Gastrocnemius medialis (tissue), 4 donors: ENCODE measurements at places on chromosomes 12 and 14.
A peak's percentile ranks its signal among the peaks of the same experiment; 100 is the strongest.

GRCh38 chr12:85968606-85969005 lies 94.5 kb downstream of the NTS start:
- H3K4me1 ChIP-seq, result no peaks in the 10 kb centered on the region
- no peak for DNase-seq
- no peak overlapping the region for H3K4me3 ChIP-seq

GRCh38 chr12:109467978-109468676 lies 9.0 kb downstream of the KCTD10 start:
- no peaks in the 10 kb centered on the region for H3K27me3 ChIP-seq
- no peaks in the 10 kb centered on the region for H3K36me3 ChIP-seq
- no peak overlapping the region for H3K4me3 ChIP-seq
- DNase-seq, result no peak

- no peak overlapping the region for H3K27ac ChIP-seq
- H3K27me3 ChIP-seq, result no peaks in the 10 kb centered on the region
- no peak overlapping the region for H3K4me3 ChIP-seq
Observed at GRCh38 chr12:96094201-96094600, 58.8 kb upstream of the LTA4H start.

- H3K36me3 ChIP-seq, result no peaks in the 10 kb centered on the region
- H3K4me1 ChIP-seq, result no peaks in the 10 kb centered on the region
- DNase-seq, result no peak
- H3K27ac ChIP-seq, result no peak overlapping the region
Observed at GRCh38 chr12:94229902-94230301, 81.5 kb downstream of the PLXNC1 start.

- peaks cover 32% of the 10 kb centered on the region for H3K4me1 ChIP-seq
- H3K27ac ChIP-seq, result peak overlapping the region; percentile 97
- peak overlapping the region; percentile 79 for H3K4me3 ChIP-seq
- H3K27me3 ChIP-seq, result no peaks in the 10 kb centered on the region
Observed at GRCh38 chr14:20412411-20412810, 890 bp downstream of the TEP1 start.

GRCh38 chr12:115988212-115988611 lies 289.3 kb downstream of the MED13L start:
- H3K27me3 ChIP-seq, result no peaks in the 10 kb centered on the region
- no peak overlapping the region for H3K4me3 ChIP-seq
- no peak overlapping the region for H3K27ac ChIP-seq
- DNase-seq, result no peak

DNA sequence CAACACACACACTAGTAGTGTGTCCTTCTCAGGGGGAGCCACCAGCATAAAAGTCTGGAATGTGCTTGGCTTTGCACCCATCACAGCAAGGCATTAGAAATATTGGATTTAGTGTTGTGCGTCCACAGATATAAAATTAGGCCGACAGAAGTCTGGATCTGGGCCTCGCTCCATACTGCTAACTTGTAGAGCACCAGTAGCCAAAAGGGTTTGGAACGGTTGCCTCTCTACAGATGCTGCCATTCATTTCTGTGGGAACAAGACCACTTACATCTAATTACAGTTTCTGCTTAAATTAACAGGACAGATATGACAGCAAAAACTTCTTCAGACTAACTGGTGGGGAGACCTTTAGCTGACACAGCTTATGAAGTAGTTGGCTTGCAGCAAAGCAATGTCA lies 94.2 kb downstream of the EXOC5 start:
- no peaks in the 10 kb centered on the region for H3K27me3 ChIP-seq
- no peaks in the 10 kb centered on the region for H3K36me3 ChIP-seq
- DNase-seq, result no peak
- H3K4me1 ChIP-seq, result no peaks in the 10 kb centered on the region

DNA sequence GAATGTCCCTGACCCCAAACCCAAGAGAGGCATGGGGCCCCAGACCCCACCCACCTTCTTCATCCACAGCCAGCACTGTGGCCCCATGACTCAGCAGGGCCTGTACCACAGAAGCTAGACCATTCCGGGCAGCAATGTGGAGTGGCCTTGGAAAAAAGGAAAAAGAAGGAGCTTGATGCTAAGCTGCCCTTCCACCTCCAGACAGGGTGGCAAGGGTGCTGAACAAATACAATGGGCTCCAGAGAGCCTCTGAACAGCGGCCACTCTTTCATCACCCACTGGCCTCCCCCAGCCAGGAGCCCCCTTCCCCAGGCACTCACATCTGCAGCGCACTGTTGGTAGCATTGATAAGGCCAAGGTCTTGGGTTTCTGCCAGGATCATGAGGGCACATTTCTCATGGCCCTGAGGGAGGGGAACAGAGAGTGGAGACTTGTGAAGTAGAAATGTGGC lies 13.9 kb downstream of the SLC39A5 start:
- no peaks in the 10 kb centered on the region for H3K4me1 ChIP-seq
- H3K4me3 ChIP-seq, result no peak overlapping the region
- DNase-seq, result no peak
- peaks cover 97% of the 10 kb centered on the region for H3K36me3 ChIP-seq
- peak overlapping the region; percentile 38 for H3K27ac ChIP-seq

DNA sequence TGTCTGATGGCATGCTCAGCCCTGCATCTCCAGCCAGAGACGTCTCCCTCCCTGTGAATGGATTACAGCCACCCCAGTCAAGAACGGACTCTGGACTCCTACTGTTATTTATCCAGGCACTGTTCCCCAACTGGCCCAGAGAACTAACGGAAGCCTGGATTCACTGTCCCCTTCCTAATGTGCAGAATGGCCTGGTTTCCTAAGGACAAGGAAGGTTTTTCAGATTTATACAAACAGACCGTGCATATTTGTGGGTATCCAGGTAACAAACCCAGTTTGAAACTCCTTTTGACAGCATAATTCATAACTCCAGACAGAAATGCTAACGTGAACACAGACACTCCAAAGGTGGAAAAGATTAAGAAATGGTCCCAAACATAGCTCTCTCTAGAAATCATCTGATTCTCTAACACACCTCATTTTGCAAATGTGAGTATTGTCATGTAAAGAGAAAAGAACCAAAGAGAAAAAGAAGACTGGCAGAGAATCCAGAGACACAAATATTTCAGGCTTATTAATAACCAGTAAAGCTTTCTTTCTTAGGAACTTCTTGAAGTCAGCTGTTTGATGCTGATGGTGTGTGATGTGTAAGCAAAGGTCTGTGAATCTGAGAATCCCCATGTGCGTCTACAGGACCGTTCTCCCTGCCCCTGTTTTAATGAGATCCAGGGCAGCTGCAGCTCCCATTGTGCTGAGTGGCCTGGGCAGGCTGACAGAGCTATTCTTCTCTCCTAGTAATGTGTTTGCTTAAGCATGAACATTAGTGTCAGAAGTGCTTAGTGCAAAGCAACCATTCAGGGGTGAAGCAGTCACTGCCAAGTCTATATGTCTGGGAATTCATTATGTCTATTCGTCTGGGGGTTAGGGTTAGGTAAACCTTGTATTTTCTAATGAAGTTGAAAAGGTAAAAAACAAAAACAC lies 86.8 kb upstream of the HIF1A start:
- no peaks in the 10 kb centered on the region for H3K36me3 ChIP-seq
- H3K4me3 ChIP-seq, result no peak overlapping the region
- peak overlapping the region; percentile 33 for H3K27ac ChIP-seq
- DNase-seq, result no peak

- no peaks in the 10 kb centered on the region for H3K36me3 ChIP-seq
- DNase-seq, result no peak
- no peaks in the 10 kb centered on the region for H3K27me3 ChIP-seq
- H3K4me3 ChIP-seq, result no peak overlapping the region
- no peak overlapping the region for H3K27ac ChIP-seq
Observed at GRCh38 chr12:117674313-117674712, 294.5 kb downstream of the KSR2 start.

- H3K27me3 ChIP-seq, result no peaks in the 10 kb centered on the region
- no peak for DNase-seq
Observed at GRCh38 chr14:71371711-71372396, 464.6 kb downstream of the PCNX1 start.

DNA sequence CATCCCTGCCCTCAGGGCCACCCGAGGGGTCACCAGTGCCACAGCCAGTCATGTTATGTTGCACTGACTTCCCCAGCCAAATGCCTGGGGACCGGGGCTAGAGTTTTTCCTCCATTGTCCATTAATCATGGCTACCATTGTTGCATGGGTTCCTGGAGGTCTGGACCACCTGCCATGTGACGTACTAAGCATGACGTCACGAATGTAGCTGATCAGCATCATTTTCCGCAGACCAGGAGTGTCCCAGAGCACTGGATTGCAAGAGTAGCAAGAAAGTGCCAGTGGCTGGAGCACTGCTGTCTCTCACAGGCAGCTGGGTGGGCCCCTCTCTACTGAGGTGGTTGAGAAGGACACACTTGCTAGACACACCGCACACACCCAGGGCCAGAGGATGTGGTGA lies 6.9 kb upstream of the C14orf180 start:
- no peak overlapping the region for H3K27ac ChIP-seq
- H3K4me1 ChIP-seq, result peaks cover 5% of the 10 kb centered on the region
- no peak for DNase-seq

DNA sequence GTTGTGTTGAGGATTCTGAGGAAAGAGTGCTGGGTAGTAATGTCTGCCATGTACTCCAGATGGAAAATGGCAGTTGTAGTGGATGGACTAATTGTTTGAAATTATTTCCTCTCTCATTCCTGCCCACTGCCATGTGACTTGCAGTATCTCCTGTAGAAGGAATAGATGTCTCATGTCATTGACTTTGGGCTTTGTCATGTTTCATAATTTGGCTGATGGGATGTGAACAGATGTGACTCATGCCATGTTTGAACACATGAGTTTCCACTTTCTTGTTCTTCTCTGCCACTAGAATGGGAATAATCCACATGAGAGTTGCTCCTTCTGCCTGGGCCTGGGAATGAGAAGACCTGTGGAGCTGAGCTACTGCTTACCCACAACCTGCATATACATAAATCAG lies 2.4 kb upstream of the CALCOCO1 start:
- no peaks in the 10 kb centered on the region for H3K36me3 ChIP-seq
- no peak for DNase-seq
- no peak overlapping the region for H3K27ac ChIP-seq
- H3K4me1 ChIP-seq, result peaks cover 12% of the 10 kb centered on the region
- H3K27me3 ChIP-seq, result no peaks in the 10 kb centered on the region

DNA sequence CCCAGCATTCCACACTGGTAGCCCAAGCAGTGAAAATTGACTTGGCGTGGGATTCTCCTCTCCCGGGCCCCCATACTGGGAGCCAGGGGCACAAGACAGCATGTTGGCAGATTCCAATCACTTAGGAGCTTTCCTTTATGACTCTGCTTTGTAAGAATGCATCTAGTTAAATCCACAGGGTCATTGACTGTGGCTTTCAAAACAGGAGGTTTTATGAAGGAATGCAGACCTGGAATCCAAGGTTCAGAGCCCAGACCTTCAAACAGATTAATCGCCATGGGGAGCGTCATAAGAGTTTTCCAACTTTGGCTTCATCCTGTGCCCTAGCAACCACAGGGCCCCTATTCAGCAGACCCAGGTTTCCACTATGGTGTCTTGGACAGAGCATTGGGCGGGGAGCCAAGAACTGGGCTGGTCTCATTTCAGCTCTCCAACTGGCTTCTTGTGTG lies 76.4 kb upstream of the RMST start:
- no peak for DNase-seq
- H3K27ac ChIP-seq, result no peak overlapping the region
- no peak overlapping the region for H3K4me3 ChIP-seq
- no peaks in the 10 kb centered on the region for H3K4me1 ChIP-seq

- H3K27ac ChIP-seq, result no peak overlapping the region
- no peaks in the 10 kb centered on the region for H3K27me3 ChIP-seq
- H3K36me3 ChIP-seq, result no peaks in the 10 kb centered on the region
- no peaks in the 10 kb centered on the region for H3K4me1 ChIP-seq
- DNase-seq, result no peak
Observed at GRCh38 chr12:70948236-70948975, 27.9 kb upstream of the PTPRR start.

GRCh38 chr14:102732924-102733323 lies 44.3 kb upstream of the TRAF3 start:
- no peak overlapping the region for H3K27ac ChIP-seq
- no peaks in the 10 kb centered on the region for H3K36me3 ChIP-seq
- H3K27me3 ChIP-seq, result no peaks in the 10 kb centered on the region
- DNase-seq, result no peak
- no peak overlapping the region for H3K4me3 ChIP-seq

- no peaks in the 10 kb centered on the region for H3K36me3 ChIP-seq
- no peaks in the 10 kb centered on the region for H3K27me3 ChIP-seq
- peaks cover 14% of the 10 kb centered on the region for H3K4me1 ChIP-seq
- DNase-seq, result no peak
- no peak overlapping the region for H3K4me3 ChIP-seq
- no peak overlapping the region for H3K27ac ChIP-seq
Observed at GRCh38 chr12:111557271-111558106, 41.6 kb downstream of the ATXN2 start.

GRCh38 chr12:91604897-91605296 lies 422.3 kb upstream of the DCN start:
- H3K36me3 ChIP-seq, result no peaks in the 10 kb centered on the region
- H3K4me3 ChIP-seq, result no peak overlapping the region
- DNase-seq, result no peak
- H3K27me3 ChIP-seq, result no peaks in the 10 kb centered on the region

GRCh38 chr12:27573972-27574371 lies 50.0 kb downstream of the PPFIBP1 start:
- H3K27me3 ChIP-seq, result no peaks in the 10 kb centered on the region
- H3K4me3 ChIP-seq, result no peak overlapping the region
- no peaks in the 10 kb centered on the region for H3K36me3 ChIP-seq
- no peak overlapping the region for H3K27ac ChIP-seq
- H3K4me1 ChIP-seq, result peaks cover 19% of the 10 kb centered on the region

DNA sequence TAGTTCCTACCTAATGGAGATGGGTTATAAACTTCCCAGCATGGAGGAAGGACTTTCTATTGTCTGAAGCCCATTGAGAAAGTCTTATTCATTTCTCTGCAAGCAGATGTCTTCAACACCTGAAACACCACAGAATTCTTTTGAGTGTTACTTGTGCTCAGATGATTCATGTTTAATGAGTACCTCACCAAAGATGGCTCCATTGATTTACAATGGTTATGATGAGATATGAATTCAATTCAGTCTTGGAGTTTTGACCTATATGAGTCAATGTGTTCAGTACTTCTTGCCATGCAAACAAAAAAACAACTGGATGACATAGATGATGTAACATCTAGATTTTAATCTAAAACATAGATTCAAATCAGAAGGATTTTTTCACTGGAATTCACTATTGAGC lies 15.4 kb upstream of the PAWR start:
- no peaks in the 10 kb centered on the region for H3K36me3 ChIP-seq
- H3K27me3 ChIP-seq, result no peaks in the 10 kb centered on the region
- no peak overlapping the region for H3K4me3 ChIP-seq
- DNase-seq, result no peak
- H3K4me1 ChIP-seq, result no peaks in the 10 kb centered on the region

GRCh38 chr14:103123634-103124500 lies 606 bp downstream of the TNFAIP2 start:
- H3K36me3 ChIP-seq, result no peaks in the 10 kb centered on the region
- no peaks in the 10 kb centered on the region for H3K27me3 ChIP-seq
- DNase-seq, result no peak
- peak overlapping the region; percentile 65 for H3K4me3 ChIP-seq
- H3K4me1 ChIP-seq, result peaks cover 46% of the 10 kb centered on the region
- H3K27ac ChIP-seq, result peak overlapping the region; percentile 74

- H3K4me1 ChIP-seq, result peaks cover 4% of the 10 kb centered on the region
- H3K36me3 ChIP-seq, result no peaks in the 10 kb centered on the region
- no peaks in the 10 kb centered on the region for H3K27me3 ChIP-seq
- H3K4me3 ChIP-seq, result no peak overlapping the region
Observed at GRCh38 chr14:20853042-20853441, 38.1 kb upstream of the RNASE3 start.
